ENCODE measurements at places on chromosomes 16 and 17.

- DNase-seq = no peak
Observed at GRCh38 chr16:2468725-2469398, 2.2 kb upstream of the NTN3 start.

GRCh38 chr16:72409423-72409822 lies 237.5 kb upstream of the PMFBP1 start:
- no peak for DNase-seq

- DNase-seq = no peak
Observed at GRCh38 chr17:80725517-80725916, 180.9 kb downstream of the RPTOR start.

DNA sequence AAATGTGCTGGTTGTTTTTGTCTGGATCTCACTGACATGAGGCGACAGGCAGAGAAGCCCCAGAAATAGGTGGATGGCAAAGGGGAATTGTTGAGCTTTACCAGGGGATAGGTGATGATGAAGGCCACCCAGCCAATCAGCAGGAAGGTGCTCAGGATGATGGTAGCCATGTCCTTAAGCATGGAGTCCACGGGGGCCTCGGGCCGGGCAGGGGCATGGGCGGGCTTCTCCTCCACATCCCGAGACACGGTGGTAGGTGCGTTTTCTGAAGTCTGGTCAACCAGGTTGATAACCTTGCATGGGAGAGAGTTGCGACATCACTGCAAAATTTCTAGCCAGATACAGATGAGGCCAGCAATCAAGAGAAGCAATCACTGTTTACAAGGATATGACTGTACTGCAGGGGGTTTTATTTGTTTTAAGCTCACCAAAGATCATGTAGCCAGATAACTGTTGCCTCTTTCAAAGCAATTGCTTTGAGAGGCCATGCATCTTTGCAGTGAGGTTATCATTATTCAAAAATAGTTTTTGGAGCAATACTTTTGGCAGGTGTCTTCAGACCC lies 37.3 kb upstream of the ICAM2 start:
- DNase-seq = no peak

- DNase-seq = peak; percentile 42
Observed at GRCh38 chr16:85393674-85394451, 219.3 kb upstream of the GSE1 start.
